Foreskin keratinocyte (primary cell): ENCODE measurements at places on chromosomes 12 and 14. TPM values are rescaled to one million over a fixed set of nuclear protein-coding genes. Genes with fewer than 3 reads are reported as not detected.
A peak's percentile ranks its signal among the peaks of the same experiment; 100 is the strongest.

- peak; percentile 51 for DNase-seq
These were observed 124.8 kb downstream of the SAMD4A start for GRCh38 chr14:54691525-54692283.

DNA sequence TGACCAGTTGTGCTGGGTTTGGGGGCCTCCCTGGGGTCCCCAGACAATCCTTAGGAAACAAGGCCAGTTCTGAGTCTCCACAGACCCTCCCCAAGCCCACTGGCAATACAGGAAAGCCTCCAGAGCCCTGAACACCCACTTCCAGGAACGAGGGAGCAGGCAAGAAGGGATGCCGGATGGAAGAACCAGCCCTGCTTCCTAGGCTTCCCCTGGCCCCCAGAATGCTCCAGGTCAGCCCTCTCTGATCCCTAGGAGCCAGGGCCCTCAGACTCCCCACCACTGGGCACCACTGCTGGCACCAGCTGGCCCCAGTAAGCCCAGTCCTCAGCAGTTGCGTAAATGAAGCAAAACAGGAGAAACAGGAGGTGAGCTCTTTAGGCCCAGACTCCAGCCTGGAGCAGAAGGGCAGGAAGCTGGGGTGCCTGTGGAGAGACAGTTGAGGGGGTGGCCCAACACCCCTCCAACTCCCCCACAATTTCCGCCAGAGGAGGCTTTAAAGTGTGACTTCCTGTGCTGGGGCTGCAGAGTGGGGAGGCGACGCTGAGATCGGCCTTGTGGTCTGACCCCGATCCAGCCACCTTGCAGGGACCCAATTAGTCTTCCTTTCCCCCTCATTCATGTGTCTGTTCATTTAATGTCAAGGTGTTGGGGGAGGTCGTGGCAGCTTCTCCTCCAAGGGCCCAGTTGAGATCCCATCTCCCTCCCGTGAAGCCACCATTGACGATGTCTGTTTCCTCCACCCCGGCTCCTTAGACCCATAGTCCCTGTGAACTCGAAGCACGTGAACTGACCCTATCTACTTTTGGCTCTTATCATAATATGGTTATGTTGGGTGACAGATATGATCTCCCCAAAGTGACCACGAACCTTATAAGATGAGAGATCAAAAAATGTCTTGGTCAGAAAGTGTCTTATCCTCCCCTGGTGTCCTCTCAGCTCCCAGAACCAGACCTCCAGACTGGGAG lies 4.7 kb downstream of the TNFRSF1A start:
- no peak for DNase-seq

DNA sequence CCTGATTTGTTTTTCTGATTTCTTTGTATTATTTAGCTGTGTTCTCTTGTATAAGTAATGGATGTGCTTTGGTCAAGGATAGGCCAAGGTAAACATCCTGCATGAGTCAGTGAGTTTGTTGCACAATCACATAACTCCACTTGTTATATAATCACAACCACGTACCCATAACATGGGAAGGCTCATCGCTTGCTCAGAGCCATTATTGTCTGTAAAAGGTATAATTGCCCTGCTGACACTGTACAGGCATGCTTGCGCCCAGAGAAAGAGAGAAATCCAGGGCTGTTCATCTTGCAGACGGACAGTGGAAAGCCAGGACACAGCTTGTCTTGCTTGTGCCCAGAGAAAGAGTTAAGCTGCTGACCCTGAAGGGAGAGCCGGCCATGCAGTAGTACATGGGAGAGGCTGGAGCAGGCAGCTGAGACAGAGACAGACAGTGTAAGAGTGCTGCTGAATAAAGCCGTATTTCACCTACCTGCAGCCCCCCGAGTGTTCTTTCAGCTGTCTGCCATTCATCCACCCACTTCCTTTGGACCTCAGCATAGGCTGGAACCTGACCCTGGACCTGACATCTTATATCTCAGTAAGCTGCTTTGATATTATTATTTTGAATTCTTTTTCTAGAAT lies 174.7 kb upstream of the DAAM1 start:
- peak; percentile 43 for DNase-seq

TAS2R10 gene
- not detected in 2 replicates for total RNA-seq
